CD8-positive, alpha-beta memory T cell (primary cell): ENCODE measurements at places on chromosomes 2 and 18. TPM values are rescaled to one million over a fixed set of nuclear protein-coding genes. Genes with fewer than 3 reads are reported as not detected.

The ONECUT2 gene
- not detected for total RNA-seq

DNA sequence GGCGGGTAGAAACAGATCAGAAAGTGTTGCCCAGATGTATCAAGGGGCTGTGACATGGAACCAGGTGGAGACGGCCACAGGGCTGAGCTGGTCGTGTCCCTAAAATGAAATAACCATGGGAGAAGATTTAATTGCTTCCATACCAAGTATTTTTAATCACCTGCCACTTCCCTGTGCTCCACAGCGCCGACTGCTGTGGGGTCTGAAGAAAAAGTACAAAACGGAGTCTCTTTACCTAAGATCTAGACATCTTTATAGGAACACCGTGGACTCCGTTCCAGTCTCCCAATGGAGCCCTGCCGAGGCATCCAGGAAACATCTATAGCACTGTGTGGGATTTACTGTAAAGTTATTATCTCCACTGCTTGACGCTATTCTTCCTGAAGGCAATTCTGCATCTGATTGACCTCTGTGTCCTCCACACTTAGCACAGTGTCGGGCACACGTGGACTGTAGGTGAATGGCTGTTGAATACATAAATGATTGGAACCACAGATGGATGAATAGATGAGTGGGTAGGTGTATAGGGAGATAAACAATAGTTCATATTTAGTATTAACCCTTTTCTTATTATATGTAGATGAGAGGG is 21.6 kb upstream of the GYPC start:
- no peaks in the 10 kb centered on the region for H3K27me3 ChIP-seq
- H3K4me1 ChIP-seq: no peaks in the 10 kb centered on the region
- H3K4me3 ChIP-seq: no peak overlapping the region
- peak; percentile 26 for DNase-seq

DNA sequence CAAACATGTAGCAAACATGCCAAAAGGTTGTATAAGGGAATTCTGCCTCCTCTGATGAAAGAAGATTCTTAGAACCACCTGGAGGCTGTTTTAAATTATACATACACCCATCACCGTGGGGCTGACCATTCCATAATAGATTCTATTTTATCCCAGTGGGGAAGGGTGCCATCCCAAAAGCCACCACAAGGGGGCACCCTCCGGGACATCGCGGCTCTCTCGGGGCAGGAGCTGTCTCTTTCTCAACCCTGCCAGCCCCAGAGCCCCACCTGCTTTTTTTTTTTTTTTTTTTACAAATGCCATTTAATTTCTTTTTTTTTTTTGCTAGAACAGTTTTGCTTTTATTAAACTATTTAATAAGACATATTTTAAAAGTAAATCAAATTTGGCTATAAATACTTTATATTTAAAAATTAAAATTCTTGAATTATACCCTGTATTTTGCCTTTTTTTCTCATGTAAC is 8.6 kb upstream of the MTCL1 start:
- no peaks in the 10 kb centered on the region for H3K4me1 ChIP-seq
- H3K36me3 ChIP-seq: no peaks in the 10 kb centered on the region
- H3K4me3 ChIP-seq: no peak overlapping the region
- peak; percentile 76 for DNase-seq

- no peaks in the 10 kb centered on the region for H3K27me3 ChIP-seq
- no peak overlapping the region for H3K27ac ChIP-seq
- DNase-seq: no peak
- no peaks in the 10 kb centered on the region for H3K36me3 ChIP-seq
Observed at GRCh38 chr2:38076152-38076709, 280 bp upstream of the CYP1B1 start.

The CMPK2 gene
- 0.62 TPM for total RNA-seq

DNA sequence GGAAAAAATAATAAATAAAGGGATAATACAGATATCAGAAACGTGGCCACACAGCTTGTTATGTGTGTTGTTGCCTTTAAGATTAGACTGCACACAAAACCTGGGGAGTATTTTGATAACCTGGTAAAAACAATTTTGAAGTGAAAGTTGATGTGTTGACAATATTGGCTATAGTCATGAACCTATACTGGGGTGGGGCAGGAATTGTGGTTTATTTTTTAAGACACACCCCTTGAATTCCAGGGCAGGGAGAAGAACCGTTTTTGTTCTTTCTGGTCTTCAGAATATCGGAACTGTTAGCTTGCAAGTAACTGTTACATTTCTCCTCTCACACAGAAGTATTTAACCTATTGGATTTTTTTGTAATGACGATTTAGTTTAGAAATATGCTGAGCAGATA is 80.4 kb downstream of the LIMS1 start:
- H3K4me3 ChIP-seq: no peak overlapping the region
- peaks cover 83% of the 10 kb centered on the region for H3K4me1 ChIP-seq
- no peak for DNase-seq
- no peak overlapping the region for H3K27ac ChIP-seq

The ACMSD gene
- not detected for total RNA-seq

- no peak overlapping the region for H3K4me3 ChIP-seq
- no peaks in the 10 kb centered on the region for H3K36me3 ChIP-seq
- H3K27me3 ChIP-seq: no peaks in the 10 kb centered on the region
Observed at GRCh38 chr2:25853038-25853638, 25.1 kb downstream of the ASXL2 start.

DNA sequence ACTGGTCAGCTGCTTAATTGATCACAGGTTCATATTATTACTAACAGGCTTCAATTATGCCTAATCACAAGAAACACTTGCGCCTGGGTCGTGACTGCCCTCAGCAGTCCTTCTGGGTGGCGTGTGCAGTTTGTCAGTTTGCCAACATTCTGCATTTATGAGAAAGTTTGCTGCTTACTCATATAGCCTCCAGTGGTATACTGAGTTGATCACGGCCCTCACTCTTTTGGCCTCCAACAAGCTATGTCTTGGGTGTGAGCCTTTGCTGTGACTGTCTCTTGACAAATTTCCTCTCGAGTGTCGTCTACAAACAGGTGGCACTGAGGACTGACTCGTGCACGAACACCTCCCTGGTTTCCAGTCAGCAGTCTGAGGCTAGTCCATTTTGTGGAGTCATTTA is 27.3 kb downstream of the DCDC2C start:
- H3K4me1 ChIP-seq: no peaks in the 10 kb centered on the region
- H3K4me3 ChIP-seq: no peak overlapping the region
- H3K27me3 ChIP-seq: no peaks in the 10 kb centered on the region

- H3K36me3 ChIP-seq: no peaks in the 10 kb centered on the region
- no peak for DNase-seq
- no peak overlapping the region for H3K4me3 ChIP-seq
- no peaks in the 10 kb centered on the region for H3K27me3 ChIP-seq
- no peak overlapping the region for H3K27ac ChIP-seq
- H3K4me1 ChIP-seq: no peaks in the 10 kb centered on the region
Observed at GRCh38 chr2:75278821-75279379, 79.6 kb upstream of the TACR1 start.

DNA sequence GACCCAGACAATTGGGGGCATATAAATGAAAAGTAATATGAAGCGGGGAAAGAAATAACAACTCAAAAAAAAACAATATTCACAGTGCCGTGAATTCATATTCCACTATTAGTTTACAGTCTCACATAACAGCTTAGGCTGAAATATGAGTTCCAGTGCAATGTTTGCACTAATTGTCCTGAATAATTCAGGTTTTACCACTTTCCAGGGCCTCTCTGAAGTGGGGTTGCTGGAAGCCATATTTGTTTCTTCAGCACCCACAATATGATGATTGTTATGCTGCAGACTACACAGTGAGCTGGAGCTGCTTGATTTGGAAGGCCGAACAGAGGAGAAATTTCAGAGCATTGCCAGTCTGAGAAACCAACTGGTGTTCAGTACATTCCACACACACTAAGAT is 894.5 kb upstream of the ACVR2A start:
- DNase-seq: no peak
- H3K36me3 ChIP-seq: no peaks in the 10 kb centered on the region
- H3K4me1 ChIP-seq: no peaks in the 10 kb centered on the region
- no peak overlapping the region for H3K4me3 ChIP-seq
- no peaks in the 10 kb centered on the region for H3K27me3 ChIP-seq

The GPR55 gene
- total RNA-seq: 11.6 TPM
